ENCODE measurements at places on chromosomes 5 and 9.

GRCh38 chr5:75993183-75993582 is 90.0 kb upstream of the SV2C start:
- DNase-seq: no peak

DNA sequence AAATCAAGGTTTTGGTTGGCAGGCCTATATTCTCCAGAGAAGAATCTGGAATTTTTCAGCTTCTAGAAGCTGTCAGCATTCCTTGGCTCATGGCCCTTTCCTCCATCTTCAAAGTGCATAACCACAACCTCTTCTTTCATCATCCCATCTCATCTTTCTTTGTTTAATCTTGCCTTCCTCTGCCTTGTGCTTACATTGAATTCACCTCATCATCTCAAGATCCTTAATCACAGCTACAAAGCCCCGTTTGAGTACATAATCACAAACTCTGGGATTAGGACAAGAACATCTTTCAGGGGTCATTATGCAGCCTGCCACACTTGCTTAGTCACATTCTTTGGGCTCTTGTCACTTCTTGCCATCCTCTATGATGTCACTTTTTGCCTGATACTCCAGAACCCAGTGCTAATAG is 130.3 kb downstream of the FOXD1 start:
- DNase-seq: no peak

GRCh38 chr9:88270413-88270812 is 117.8 kb upstream of the SPIN1 start:
- DNase-seq: no peak

DNA sequence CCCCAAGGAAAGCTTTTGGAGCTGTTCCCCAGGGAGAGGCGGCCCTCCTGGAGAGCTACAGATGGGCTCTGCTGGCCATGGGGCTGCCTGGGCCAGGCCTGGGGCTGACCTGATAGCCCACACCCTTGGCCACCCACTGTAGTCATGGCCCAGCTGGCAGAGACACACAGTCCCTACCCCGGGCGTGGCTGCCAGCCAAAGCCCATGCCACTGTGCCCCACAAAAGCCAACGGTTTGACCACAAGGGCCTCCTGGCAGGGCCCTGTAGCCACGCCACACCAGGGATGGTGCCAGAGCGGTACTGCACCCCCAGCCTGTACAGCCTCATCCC is 15.2 kb downstream of the NACC2 start:
- no peak for DNase-seq

- no peak for DNase-seq
Measured at GRCh38 chr5:81972492-81972783, 615 bp downstream of the ATG10 start.
